ENCODE measurements at places on chromosomes 11 and 22.

DNA sequence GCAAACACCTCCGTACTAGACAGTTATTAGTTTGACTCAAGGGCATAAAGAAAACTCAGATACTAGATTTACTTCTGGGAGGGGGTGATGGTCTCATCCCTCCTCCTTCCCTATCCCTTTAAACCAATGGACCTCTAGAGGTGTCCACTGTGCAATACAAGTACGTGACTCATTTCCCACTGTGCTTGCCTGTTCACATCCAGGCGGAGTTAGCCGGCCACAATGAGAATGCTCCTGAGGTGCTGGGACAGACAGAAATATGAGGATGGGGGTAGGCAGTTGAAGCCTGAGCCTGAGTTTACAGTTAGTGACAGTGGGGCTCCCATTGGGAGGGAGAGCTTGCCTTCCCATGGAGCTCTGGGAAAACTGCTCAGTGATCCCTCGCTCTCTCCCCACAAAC is 8.4 kb upstream of the PMM1 start:
- DNase-seq, result peak; percentile 60

GRCh38 chr11:35539256-35539655 is 13.8 kb upstream of the PAMR1 start:
- no peak for DNase-seq

DNA sequence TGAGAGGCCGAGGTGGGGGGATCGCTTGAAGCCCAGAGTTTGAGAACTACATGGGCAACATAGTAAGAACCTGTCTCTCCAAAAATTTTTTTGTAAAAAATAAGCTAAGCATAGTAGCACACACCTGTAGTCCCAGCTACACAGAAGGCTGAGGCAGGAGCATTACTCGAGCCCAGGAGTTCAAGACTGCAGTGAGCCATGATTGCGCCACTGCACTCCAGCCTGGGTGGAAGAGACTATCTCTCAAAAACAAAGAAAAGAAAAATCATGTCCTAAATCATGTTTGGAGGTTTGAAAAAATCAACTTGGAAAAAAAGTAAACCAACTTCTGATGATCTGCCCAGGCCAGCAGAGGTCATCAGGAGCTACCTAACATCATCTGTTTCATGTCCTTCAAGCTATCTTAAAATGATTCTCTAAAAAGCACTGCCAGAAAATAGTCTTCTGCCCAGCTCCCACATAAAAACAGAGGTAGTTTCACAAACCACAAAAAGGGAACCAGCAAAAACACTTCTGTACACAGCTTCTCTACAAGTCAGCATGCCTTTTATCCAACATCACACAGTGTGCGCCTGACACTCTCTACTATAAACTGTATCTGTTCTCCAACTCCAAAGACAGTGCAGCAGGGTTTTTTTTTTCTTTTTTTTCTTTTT is 165.0 kb downstream of the SOX6 start:
- no peak for DNase-seq

- peak; percentile 25 for DNase-seq
Observed at GRCh38 chr11:66728693-66729385, at the start of gene SPTBN2. TSS of gene SPTBN2 (minus strand) at chr11:66729216. CDS start at chr11:66721240, 7,976 bp downstream.

- no peak for DNase-seq
Observed at GRCh38 chr11:21814169-21814568, 378.7 kb upstream of the ANO5 start.

- DNase-seq, result no peak
Observed at GRCh38 chr11:114001416-114001815, 26.5 kb downstream of the HTR3A start.

- no peak for DNase-seq
Observed at GRCh38 chr11:34278175-34278574, 79.6 kb downstream of the ABTB2 start.

DNA sequence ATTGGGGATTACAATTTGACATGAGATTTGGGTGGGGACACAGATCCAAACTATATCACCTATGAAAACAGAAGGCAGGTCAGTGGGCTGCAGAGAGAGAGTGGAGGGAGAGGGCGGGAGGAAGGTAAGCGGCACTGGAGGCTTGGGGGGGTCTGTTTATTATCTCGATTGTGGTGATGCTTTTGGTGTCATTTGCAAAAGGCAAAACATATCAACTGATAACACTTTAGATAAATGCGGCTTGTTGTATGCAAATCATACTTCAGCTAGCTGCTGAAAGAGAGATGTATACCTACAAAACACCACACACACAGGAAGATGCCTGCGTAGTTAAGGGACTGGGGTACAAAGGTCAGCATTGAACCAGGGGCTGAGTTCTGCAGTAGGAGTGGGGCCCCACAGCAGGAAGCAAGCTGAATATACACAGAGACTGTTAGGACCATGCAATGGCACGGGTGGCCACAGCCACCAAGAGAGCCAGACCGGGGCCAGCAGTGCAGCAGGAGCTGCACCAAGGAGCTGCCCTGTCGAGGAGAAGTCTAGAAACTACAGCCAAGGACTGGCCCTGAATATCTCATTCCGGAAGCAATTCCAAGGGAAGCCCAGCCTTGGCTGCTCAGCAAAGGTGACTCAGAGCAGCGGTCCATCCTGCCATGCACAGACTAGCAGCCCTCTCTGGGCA is 23.8 kb upstream of the TOLLIP start:
- no peak for DNase-seq

DNA sequence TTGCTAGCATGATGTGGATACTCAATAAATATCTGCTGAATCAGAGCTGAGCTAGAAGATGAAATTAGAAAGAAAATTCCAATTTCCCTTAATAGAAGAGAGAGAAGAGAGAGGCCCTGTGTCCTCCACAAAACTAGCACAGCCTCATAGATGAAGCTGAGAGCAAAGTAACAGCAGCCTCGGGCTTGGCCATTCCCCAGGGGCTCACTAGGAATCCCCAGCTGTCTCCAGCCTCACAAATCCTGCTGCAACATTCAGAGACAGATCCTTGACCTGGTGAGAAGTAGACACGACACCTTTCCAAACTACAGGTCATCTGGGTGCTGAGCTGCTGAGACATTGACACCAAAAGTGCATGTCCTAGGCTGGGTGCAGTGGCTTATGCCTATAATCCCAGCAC is 26.1 kb upstream of the IRAG1 start:
- no peak for DNase-seq

DNA sequence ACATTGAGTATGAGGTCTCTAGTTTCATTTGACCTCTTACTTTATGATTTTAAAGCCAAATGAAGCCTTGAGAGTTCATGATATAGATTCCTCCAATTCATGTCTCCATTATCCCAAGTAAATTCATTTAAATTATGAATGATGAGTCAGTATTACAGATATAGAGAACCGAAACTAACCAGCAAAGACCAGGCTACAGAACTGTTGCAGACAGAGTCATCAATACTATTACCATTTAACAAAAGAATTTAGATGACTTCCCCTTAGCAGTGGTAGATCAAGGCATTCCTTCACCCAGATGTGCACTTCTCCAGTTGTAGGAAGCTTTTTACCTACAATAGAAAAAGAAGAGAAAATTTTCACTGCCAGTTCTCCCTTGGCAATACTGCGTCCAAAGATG is 11.8 kb upstream of the CCDC89 start:
- DNase-seq, result no peak

DNA sequence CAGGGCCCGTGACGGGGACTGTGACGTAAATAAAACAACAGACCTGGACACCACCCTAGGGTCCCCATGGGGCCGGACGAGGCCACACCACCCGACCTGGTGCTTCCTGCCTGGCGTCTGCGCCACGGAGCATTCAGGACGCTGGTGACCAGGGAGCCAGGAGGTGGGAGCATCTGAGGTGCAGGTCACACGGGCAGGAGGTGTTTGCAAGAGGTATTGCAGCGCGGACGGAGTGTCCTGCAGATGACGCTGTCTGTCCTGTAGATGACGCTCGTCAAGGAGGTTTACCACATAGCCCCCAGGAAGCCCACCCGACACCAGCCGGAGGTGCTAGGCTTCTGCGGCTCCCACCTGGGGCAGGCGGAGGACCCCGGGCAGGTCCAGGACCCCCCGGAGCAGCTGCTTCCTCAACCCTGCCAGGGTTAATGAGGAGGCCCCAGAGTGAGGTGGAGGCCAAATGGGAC is 986 bp upstream of the MUC5B start:
- DNase-seq, result no peak

GRCh38 chr11:130725421-130726233 is 190.7 kb downstream of the SNX19 start:
- peak; percentile 15 for DNase-seq

- DNase-seq, result no peak
Observed at GRCh38 chr11:84581083-84581482, 1046.1 kb downstream of the DLG2 start.

GRCh38 chr11:85464283-85464682 is 162.9 kb downstream of the DLG2 start:
- DNase-seq, result no peak

DNA sequence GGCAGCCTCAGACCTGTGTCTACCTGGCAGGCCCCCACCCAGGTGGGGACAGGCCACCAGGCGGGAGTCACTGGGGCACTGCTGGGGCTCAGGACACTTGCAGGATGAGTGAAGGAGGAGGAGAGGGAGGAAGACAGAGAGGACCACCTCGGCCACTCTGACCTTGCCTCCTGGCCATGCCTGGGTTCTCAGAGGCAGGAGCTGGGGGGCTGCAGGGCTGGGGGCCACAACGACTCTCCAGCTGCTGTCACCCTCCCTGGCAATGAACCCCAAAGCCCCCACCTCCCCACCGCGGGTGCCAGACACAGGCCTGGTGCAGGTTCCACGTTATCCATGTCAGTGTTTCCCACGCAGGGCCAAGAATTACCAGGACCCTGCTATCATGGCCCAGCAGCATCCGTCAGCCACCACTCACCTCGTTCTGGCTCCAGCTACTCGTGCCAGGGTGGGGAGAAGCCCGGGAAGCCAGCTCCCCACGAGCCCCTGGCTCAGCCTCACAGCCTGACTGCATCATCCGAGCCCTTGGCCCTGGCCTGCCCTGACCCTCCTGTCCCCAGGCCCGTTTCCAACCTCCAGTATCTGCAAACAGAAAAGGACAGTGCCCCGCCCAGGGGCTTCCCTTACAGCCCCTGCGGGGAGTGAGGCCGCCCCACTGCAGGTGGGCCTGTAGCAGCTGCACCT is 62.4 kb downstream of the BRD1 start:
- DNase-seq, result no peak

- DNase-seq, result peak; percentile 25
Observed at GRCh38 chr11:65468874-65469333, 29.9 kb upstream of the MALAT1 start.

- no peak for DNase-seq
Observed at GRCh38 chr22:43827003-43827735, 15.1 kb upstream of the EFCAB6 start.

- DNase-seq, result no peak
Observed at GRCh38 chr11:104654181-104654813, 244.0 kb downstream of the CASP12 start.

DNA sequence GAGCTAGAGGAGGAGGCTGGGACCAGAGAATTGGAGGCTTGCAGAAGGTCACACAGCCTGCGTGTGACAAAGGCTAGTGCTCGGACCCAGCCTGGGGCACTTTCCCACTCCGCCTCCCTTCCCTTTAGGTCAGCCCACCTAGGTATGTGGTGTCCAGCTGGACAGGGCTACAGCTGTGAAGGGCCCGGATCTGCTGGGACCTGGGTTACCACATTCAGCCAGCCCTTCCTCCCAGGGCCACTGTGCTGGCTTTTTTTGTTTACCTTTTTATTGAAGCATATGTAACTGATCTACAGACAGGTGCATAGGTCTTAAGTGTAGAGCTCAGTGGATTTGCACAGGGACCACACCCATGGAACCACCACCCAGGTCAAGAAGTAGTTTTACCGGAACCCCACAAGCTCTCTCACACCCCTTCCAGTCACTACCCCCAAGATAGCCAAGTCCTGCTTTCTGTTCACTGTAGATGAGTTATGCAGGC is 8.7 kb downstream of the CAPN5 start:
- no peak for DNase-seq

DNA sequence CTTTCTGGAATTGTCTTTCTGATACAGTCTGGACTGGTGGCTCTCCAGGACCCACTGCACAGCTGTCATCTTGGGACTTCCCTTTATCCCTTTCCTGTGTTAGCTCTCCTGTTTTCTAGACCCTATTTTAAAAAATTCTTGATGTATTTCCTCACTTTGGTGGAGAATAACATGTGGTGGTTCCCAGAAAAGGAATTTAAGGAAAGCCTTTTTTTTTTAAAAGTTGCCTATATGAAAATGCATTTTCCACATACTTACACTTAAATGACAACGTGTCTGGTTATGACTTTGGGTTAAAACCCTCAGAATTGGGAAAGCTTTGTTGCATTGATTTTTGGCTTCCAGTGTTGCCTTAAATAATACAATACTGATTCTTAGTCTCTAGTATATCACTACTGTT is 400.7 kb downstream of the TMEM135 start:
- peak; percentile 18 for DNase-seq

DNA sequence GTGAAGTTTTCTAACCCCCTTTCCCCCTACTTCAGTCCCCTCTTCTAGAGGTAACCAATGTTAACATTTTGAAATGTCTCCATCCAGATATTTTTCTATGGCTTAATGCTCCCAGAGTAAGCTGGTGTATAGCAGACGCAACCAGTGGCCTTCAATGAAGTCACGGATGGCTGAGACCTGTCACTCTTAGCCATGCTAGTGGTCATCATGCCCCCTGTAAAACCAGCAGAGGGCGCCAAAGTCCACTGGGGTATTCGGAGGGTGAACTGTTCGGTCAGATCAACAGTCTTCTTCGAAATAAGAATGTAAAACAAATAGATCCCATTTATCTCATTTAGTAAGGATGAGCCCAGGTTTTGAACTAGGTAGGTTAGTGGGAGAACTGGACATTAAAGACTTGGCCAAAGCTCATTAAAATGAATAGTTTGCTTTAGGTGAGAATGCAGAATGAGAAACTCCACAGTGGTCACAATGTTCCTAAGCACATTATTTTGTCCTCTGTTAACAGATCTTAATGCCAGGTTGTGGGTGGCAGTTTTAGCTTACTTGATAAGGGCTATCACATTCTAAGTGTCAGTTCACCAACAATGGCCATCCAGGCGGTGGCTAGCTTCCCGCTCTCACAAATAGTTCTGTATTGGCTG is 8.6 kb upstream of the MMP8 start:
- DNase-seq, result peak; percentile 37

- DNase-seq, result no peak
Observed at GRCh38 chr11:79456501-79456900, 15.7 kb upstream of the TENM4 start.

DNA sequence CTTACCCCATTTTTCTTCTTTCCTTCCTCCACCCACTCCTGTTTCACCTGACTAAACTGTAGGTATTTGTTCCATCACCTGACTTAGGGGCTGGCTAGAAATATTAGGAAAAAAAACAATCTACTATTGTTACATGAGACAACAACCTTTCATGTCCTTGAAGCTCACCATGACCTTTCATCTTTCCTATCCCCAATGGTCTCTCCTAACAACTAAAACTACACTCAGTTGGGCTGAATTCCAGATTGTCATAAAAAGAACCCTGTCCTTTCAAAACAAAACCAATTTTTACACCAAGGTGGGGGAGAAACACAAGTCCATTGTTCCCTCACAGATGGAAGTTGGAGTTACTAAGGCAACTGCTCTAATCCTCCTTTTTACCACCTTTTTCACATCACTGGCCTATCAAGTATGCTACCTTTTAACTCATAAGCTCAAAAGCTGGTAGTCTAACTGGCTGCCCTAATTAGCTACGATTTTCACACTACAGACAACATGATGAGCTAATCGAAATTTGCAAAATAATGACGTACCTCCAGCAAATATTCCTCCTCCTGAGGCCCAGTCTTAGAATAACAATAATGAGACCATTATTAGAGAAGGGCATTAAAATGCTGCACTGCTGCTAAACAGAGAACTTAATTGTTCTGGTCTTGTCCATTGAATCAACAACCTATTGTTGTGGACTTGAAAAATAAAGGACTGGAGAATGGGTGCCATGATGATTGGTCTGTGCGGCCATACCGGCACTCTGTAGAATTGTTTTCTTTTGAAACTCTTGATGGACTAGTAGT is 46.5 kb upstream of the SOX6 start:
- DNase-seq, result no peak

GRCh38 chr22:24727218-24727851 is 47.2 kb downstream of the PIWIL3 start:
- peak; percentile 91 for DNase-seq
